Immature natural killer cell (primary cell): ENCODE measurements at places on chromosomes 7 and 10. TPM values are rescaled to one million over a fixed set of nuclear protein-coding genes. Genes with fewer than 3 reads are reported as not detected.

Gene CAMK2G
- polyA plus RNA-seq, result 5.0 TPM

Gene SEMA3C
- 0.53 TPM for polyA plus RNA-seq

Gene EGR2
- 0.29 TPM for polyA plus RNA-seq

Gene PPP1R9A
- polyA plus RNA-seq, result 0.92 TPM

Gene LIPN
- not detected for polyA plus RNA-seq

Gene HNRNPF
- polyA plus RNA-seq, result 203 TPM

Gene PCDH15
- not detected for polyA plus RNA-seq

Gene GPR15LG
- polyA plus RNA-seq, result not detected

Gene CDK1
- 2.9 TPM for polyA plus RNA-seq

Gene HOXA6
- not detected for polyA plus RNA-seq

Gene CLEC2L
- not detected for polyA plus RNA-seq

Gene TMEM270
- not detected for polyA plus RNA-seq
